ENCODE measurements at places on chromosomes 13 and 19.
A peak's percentile ranks its signal among the peaks of the same experiment; 100 is the strongest.

GRCh38 chr13:111943229-111943795, 123.6 kb upstream of the SOX1 start:
- DNase-seq: no peak

GRCh38 chr13:111616203-111616602, 295.8 kb downstream of the TEX29 start:
- no peak for DNase-seq

DNA sequence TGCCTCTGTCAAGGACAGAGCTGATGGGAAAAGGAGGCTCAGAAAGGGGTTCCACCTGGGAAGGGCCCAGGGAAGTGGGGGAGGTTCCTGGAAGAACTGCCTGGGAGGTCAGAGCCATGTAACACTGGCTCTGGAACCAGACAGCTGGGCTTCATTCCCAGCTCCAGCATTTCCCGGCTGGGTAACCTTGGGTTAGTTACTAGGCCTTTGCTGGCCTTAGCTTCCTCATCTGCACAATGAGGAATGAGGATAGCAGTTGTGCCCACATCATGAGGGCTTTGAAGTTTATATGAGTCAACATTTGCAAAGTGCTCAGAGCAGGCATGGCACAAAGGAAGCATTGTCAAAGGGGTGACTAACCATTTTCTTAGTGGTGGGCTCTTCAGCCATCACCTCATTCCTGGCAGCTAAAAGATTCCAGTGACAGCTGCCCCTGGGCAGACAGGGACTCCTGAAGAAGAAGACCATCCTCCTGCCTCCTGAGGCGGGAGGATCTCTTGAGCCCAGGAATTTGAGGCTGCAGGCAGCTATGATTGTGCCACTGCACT, 1.7 kb upstream of the DNAJB1 start:
- no peak for DNase-seq

- peak; percentile 48 for DNase-seq
Observed at GRCh38 chr19:40464059-40465024, 1.2 kb downstream of the BLVRB start.

GRCh38 chr13:108629181-108629752, at the start of gene MYO16:
TSS of gene MYO16 (plus strand) at chr13:108629611. CDS start at chr13:108629845, 234 bp downstream.
- no peak for DNase-seq
